ENCODE measurements at places on chromosomes 3 and 15. TPM values are rescaled to one million over a fixed set of nuclear protein-coding genes. Genes with fewer than 3 reads are reported as not detected.
A peak's percentile ranks its signal among the peaks of the same experiment; 100 is the strongest.

TPRG1 gene
- total RNA-seq: 1.8 TPM

ACOX2 gene
- total RNA-seq: 22.4 TPM

TMEM42 gene
- 7.3 TPM for total RNA-seq

EFHB gene
- total RNA-seq: not detected

PARP3 gene
- total RNA-seq: 17.0 TPM

CXCR6 gene
- total RNA-seq: 1.6 TPM

MINDY2 gene
- total RNA-seq: 16.9 TPM

TRPM1 gene
- not detected for total RNA-seq

SH2D7 gene
- 0.58 TPM for total RNA-seq

GRCh38 chr3:97952280-97952679 lies 20.0 kb downstream of the RIOX2 start:
- H3K4me1 ChIP-seq: no peaks in the 10 kb centered on the region
- peak; percentile 40 for DNase-seq
- H3K4me3 ChIP-seq: no peak overlapping the region
- peak overlapping the region; percentile 28 for H3K27ac ChIP-seq
- H3K27me3 ChIP-seq: no peaks in the 10 kb centered on the region

GRCh38 chr3:132726341-132726823 lies 4.2 kb upstream of the NPHP3 start:
- DNase-seq: no peak
- H3K27ac ChIP-seq: no peak overlapping the region
- no peak overlapping the region for H3K4me3 ChIP-seq
- no peaks in the 10 kb centered on the region for H3K27me3 ChIP-seq

GRCh38 chr3:26049951-26050350 lies 260.1 kb downstream of the OXSM start:
- no peaks in the 10 kb centered on the region for H3K36me3 ChIP-seq
- H3K27ac ChIP-seq: no peak overlapping the region
- no peaks in the 10 kb centered on the region for H3K27me3 ChIP-seq
- no peak for DNase-seq
- no peak overlapping the region for H3K4me3 ChIP-seq

DNA sequence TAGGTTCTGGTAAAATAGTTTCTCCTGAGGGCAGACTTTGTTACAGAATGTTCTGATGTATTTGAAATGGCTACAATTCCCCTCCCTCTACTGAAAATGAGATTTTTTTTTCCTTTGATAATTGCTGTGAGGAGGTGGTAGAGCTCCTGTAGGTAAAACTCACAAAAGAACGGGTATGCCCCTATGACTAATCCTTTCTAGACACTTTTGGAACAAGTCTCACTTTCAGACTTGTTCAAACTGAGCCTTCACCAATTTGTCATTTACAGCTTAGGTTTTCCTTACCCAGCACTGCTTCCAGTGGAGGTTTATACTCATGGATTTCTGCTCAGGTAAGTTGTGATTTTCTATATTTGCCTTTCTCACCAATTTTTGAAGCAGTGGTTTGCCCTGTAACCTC lies 115.6 kb downstream of the NLGN1 start:
- H3K4me3 ChIP-seq: no peak overlapping the region
- no peaks in the 10 kb centered on the region for H3K36me3 ChIP-seq
- DNase-seq: no peak
- H3K27me3 ChIP-seq: no peaks in the 10 kb centered on the region
- H3K27ac ChIP-seq: no peak overlapping the region

DNA sequence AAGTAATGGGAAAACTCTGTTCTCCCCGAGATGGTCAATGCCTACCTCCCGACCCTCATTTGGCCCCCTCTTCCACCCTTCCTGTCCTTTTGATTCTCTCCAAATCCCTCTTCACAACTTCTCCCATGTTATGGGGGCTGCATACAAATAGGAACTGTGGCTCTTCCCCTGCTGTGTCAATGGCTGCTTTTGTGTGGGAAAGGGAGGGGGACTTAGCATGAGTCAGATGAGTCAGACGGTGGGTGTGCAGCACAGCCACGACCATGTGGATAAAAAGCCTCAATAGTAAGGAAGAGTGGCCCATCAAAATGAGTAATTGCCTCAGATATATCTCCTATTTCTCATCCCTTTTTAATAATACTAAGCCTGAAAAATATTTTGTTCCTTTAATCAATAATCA lies 31.9 kb downstream of the SPATA16 start:
- no peaks in the 10 kb centered on the region for H3K36me3 ChIP-seq
- no peaks in the 10 kb centered on the region for H3K4me1 ChIP-seq
- no peak overlapping the region for H3K4me3 ChIP-seq
- DNase-seq: no peak
- no peaks in the 10 kb centered on the region for H3K27me3 ChIP-seq
- no peak overlapping the region for H3K27ac ChIP-seq

- no peaks in the 10 kb centered on the region for H3K36me3 ChIP-seq
- no peaks in the 10 kb centered on the region for H3K27me3 ChIP-seq
- no peak overlapping the region for H3K27ac ChIP-seq
- H3K4me3 ChIP-seq: no peak overlapping the region
Observed at GRCh38 chr3:4290272-4290893, 12.8 kb upstream of the SETMAR start.

GRCh38 chr3:183823963-183824362 lies 1.4 kb downstream of the MAP6D1 start:
- no peaks in the 10 kb centered on the region for H3K4me1 ChIP-seq
- H3K4me3 ChIP-seq: no peak overlapping the region
- no peaks in the 10 kb centered on the region for H3K27me3 ChIP-seq
- H3K27ac ChIP-seq: no peak overlapping the region
- H3K36me3 ChIP-seq: no peaks in the 10 kb centered on the region

GRCh38 chr15:51751697-51752683 lies 593 bp downstream of the TMOD2 start:
- no peak overlapping the region for H3K27ac ChIP-seq
- peak; percentile 45 for DNase-seq
- H3K4me1 ChIP-seq: no peaks in the 10 kb centered on the region

GRCh38 chr15:50873935-50874361 lies 34.5 kb upstream of the AP4E1 start:
- H3K4me3 ChIP-seq: no peak overlapping the region
- no peaks in the 10 kb centered on the region for H3K36me3 ChIP-seq
- DNase-seq: no peak
- no peak overlapping the region for H3K27ac ChIP-seq
- no peaks in the 10 kb centered on the region for H3K4me1 ChIP-seq

DNA sequence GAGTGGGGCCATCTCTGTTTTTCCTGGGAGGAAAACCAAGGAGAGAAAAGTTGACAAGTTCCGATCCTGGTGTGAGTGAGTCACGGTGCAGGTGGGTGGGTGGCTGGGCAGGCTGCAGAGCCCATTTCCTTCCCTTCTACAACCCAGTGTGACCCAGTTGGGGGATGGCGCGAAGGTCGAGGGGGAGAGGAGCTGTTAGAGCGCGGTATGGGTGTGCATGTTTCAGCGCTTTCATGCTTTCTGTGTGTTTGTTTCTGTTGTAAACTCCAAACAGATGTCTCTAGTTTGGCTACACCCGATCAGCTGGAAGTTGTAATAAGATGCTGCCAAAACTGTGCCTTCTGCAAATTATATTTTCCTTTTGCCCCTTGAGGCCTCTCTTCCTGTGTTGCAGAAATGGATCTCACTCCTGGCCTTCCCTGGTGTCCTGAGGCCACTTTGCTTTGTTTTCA lies 3.8 kb downstream of the FAM43A start:
- H3K27ac ChIP-seq: no peak overlapping the region
- peaks cover 14% of the 10 kb centered on the region for H3K4me1 ChIP-seq
- H3K27me3 ChIP-seq: no peaks in the 10 kb centered on the region
- no peak for DNase-seq

GRCh38 chr3:101973163-101973505 lies 123.8 kb downstream of the NFKBIZ start:
- no peak overlapping the region for H3K4me3 ChIP-seq
- no peak overlapping the region for H3K27ac ChIP-seq
- H3K36me3 ChIP-seq: no peaks in the 10 kb centered on the region
- no peaks in the 10 kb centered on the region for H3K27me3 ChIP-seq

- no peak overlapping the region for H3K4me3 ChIP-seq
- no peaks in the 10 kb centered on the region for H3K4me1 ChIP-seq
- H3K27ac ChIP-seq: no peak overlapping the region
- no peaks in the 10 kb centered on the region for H3K36me3 ChIP-seq
- no peak for DNase-seq
Observed at GRCh38 chr3:23663661-23664186, 142.0 kb upstream of the UBE2E1 start.

DNA sequence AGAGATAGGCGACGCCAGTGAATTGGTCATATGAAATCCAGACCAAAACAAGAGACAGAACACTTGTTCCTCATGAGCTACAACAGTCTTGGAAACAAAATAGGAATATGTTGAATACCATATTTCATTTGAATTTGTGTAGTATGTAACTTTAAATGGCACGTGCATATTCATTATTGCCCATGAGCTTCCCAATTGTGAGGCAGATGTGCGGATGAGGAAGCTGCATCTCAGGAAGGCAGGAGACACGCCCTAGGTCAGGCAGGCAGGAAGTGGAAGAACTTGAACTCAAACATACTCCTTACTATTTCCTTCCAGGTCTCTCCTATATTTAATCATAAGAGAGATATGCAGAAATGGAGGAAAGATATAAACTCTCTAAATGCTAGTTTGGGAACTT lies 106.8 kb upstream of the SLC2A2 start:
- H3K36me3 ChIP-seq: no peaks in the 10 kb centered on the region
- no peak overlapping the region for H3K27ac ChIP-seq
- H3K4me1 ChIP-seq: no peaks in the 10 kb centered on the region
- no peak for DNase-seq
- H3K4me3 ChIP-seq: no peak overlapping the region

- DNase-seq: no peak
- H3K27ac ChIP-seq: no peak overlapping the region
- no peaks in the 10 kb centered on the region for H3K36me3 ChIP-seq
- peak overlapping the region; percentile 75 for H3K4me3 ChIP-seq
Observed at GRCh38 chr15:32030795-32031194, 480 bp downstream of the CHRNA7 start.

DNA sequence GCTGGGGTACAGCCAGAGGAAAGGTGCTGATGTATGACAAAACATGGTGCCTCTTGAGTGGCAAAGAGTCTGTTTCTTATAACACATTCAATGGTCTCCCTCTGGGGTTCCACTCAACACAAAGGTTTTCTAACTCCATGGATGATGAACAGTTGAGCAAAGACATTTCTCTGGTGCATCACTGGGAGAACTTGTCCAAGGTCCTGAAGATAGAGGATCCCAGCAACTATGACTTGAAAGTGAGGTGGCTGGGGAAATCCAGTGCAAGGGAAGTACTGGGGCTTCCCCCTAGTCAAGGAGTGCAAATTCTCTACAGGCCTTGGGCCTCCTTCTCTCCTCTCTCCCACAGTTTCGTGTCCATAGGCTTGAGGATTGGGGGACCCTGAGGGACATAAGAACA lies 431.1 kb downstream of the WDR72 start:
- H3K27ac ChIP-seq: no peak overlapping the region
- H3K27me3 ChIP-seq: no peaks in the 10 kb centered on the region
- H3K36me3 ChIP-seq: no peaks in the 10 kb centered on the region
- H3K4me1 ChIP-seq: no peaks in the 10 kb centered on the region
- no peak for DNase-seq
- H3K4me3 ChIP-seq: no peak overlapping the region

DNA sequence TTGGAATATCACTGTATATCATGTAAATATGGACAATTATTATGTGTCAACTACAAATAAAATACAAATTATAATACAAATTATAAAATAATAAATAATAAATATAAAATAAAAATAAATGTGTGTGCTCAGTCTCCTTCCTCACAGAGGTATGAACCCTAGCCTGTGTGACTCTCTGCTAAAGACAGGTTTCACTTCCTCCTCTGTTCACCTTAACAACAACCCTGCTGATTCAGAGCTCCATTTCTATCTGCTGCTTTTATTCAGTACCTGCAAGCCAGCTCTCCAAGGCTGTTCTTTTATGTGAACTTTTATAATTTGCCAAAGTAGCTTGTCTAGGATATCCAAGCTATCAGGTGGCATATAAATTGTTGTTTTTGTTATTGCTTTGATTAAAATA lies 610.7 kb upstream of the GRM7 start:
- no peaks in the 10 kb centered on the region for H3K36me3 ChIP-seq
- no peaks in the 10 kb centered on the region for H3K27me3 ChIP-seq
- no peak overlapping the region for H3K4me3 ChIP-seq

GRCh38 chr3:179166561-179167201 lies 18.5 kb downstream of the PIK3CA start:
- no peaks in the 10 kb centered on the region for H3K27me3 ChIP-seq
- H3K36me3 ChIP-seq: no peaks in the 10 kb centered on the region
- no peak for DNase-seq
- H3K27ac ChIP-seq: no peak overlapping the region

- H3K4me3 ChIP-seq: no peak overlapping the region
- no peaks in the 10 kb centered on the region for H3K27me3 ChIP-seq
- H3K27ac ChIP-seq: no peak overlapping the region
- no peaks in the 10 kb centered on the region for H3K4me1 ChIP-seq
- DNase-seq: no peak
Observed at GRCh38 chr15:80547264-80547663, 143.1 kb downstream of the ARNT2 start.

- H3K4me1 ChIP-seq: no peaks in the 10 kb centered on the region
- H3K36me3 ChIP-seq: no peaks in the 10 kb centered on the region
- no peaks in the 10 kb centered on the region for H3K27me3 ChIP-seq
- H3K27ac ChIP-seq: no peak overlapping the region
- no peak for DNase-seq
- no peak overlapping the region for H3K4me3 ChIP-seq
Observed at GRCh38 chr15:36294359-36294758, 285.1 kb upstream of the CDIN1 start.

DNA sequence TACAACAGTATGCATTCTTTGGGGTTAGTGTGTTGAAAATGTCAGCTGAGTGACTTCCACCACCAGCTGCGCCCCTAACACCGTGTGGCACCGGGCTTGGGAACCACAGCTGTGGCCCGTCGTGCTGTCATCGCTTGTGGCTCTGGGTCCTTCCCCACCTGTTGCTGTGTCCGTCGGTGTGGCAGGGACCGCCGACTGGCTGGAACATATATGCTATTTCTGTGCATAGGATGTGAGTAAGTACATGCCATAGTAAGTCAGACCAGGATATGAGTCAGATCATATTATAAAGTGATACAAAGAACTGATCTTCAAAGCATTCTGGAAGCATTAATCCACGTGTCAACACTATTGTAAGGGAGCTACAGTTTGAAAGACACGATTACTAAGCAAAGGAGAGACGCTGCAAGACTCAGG lies 31.9 kb downstream of the EHD4 start:
- H3K4me1 ChIP-seq: no peaks in the 10 kb centered on the region
- no peak overlapping the region for H3K4me3 ChIP-seq
- DNase-seq: no peak
- H3K27me3 ChIP-seq: no peaks in the 10 kb centered on the region

GRCh38 chr15:98888820-98889479 lies 118.6 kb downstream of the PGPEP1L start:
- no peak overlapping the region for H3K27ac ChIP-seq
- no peaks in the 10 kb centered on the region for H3K36me3 ChIP-seq
- DNase-seq: no peak
- H3K27me3 ChIP-seq: no peaks in the 10 kb centered on the region

- no peak overlapping the region for H3K27ac ChIP-seq
- H3K4me1 ChIP-seq: no peaks in the 10 kb centered on the region
Observed at GRCh38 chr15:58951388-58952007, 18.0 kb upstream of the SLTM start.
